Central memory CD4-positive, alpha-beta T cell (primary cell): ENCODE measurements at places on chromosomes 11 and 22.
A peak's percentile ranks its signal among the peaks of the same experiment; 100 is the strongest.

DNA sequence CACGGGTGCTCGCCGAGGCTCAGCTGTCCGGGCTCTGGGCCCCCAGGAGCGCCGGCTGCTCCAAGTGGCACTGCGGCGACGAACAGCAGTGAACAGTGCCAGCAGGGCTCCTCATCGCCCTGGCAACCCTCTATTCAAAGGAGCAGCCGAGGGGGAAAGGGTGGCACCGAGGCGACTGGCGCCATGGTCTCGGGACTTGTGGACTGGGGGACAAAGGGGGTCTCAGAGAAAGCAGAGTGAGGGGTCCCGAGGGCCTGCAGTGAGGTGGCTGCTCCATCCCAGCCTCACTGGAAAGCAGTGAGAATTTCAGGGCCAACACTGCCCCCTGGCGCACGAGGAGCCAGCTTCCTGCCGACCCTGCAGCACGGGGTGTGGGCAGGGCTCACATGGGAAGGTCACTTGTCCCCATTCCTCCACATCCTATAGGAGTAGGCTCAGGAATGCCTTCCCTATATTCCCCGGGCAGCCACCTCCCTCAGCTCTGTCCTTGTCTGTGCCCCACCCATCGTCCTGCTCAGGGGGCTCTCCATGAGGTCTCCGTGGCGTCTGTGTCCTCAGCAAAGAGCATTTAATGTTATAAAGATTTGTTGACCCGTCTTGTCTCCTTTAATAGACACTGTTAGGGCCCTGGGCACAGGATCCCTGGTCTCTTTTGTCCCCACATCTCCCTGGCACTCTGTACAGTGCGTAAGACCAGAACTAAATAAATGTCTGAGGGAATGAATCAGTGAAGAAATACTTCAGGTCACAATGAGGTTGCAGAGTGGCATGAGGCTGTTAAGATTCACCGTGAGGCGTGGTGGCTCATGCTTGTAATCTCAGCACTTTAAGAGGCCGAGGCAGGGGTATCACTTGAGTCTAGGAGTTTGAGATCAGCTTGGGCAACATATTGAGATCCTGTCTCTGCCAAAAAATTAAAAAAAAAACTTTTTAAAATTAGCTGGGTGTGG is 26.4 kb downstream of the LRFN4 start:
- peak; percentile 37 for DNase-seq

DNA sequence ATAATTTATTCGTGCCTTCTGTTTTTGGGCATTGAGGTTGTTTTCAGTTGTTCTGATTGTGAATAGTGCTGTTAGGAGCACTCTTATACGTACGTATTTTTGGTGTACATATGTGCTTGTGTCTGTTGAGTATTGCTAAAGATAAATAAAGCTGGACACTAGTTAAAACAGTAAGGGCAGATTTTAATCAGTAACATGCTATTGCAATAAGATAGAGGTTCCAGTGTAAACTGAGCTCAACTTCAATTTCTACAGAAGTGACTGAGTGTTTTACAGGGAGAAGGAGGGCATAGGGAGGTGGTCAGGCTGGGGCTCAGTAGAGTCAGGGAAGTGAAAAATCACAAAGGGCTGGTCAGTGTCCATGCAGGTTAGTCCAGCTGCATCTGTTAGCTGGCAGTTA is 76.0 kb upstream of the PARVA start:
- no peak for DNase-seq

DNA sequence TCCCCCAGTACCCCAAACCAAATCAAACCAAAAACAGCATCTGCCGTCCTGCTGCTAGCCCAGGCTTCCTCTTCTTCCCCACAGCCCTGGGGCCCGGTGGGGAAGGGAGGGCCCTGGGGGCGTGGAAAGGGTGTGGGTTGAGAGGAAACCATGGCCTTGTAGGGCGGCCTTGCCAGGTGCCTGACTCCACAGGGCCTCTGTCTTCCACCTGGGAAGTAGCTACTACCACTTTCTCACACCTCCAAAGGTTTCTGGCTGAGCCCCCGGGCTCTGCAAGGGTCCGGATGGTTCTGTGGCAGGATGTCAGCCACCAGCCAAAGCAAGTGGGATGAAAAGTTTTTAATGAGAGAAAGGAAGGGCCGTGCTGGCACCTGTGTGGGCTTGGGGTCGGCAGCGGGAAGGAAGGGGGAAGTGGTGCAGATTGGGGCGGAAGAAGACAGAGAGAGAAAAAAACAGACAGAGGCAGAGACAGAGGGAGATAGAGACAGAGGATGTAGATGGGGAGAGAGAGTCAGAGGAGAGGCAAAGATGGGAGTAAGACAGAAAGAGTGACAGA is 10.5 kb downstream of the TPST2 start:
- peak; percentile 60 for DNase-seq

GRCh38 chr11:45141171-45141570 is 5.3 kb upstream of the PRDM11 start:
- DNase-seq = no peak

DNA sequence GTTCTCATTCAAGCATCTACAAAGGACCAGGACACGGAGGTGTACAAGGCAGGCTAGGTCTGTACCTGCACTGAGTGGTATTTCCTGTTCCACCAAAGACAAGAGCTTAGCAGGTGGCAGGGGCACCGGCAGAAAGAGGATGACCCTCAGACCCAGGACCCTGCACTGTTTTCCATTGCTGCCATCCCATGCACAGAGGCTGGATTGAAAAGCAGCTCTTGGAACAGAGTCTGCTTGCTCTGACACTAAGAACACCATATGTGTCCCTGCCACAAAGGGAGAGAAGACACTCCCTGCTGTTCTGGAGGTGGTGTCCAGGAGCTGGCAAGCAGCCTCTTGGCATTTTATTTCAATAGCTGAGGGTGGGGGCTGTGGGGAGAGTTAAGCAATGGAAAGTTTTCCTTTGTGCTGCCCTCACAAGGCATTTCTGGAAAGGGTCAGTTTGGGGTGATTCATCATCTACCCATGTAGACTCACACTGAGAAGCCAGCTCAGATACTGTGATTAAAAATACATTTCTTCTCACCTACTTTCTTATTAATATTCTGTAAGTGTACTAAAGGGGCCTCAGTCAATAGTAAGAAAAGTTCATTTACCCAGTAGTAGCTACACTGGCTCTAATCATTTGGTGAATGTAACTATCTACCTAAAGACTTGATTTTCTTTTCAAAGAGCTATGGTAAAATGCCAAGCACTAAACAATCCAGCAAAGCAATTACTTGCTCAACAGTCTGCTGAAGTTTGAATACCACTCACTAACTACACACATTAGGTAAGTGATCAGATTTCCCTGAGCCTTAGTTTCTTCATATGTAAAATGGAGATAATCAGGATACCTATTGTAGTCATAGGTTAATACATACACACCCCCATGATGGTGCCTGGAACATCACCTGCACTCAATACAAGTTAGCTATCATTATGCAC is 55.2 kb downstream of the SLC1A2 start:
- DNase-seq = no peak

- no peak for DNase-seq
Measured at GRCh38 chr11:121681550-121682268, 228.9 kb upstream of the SORL1-AS1 start.
